ENCODE measurements at places on chromosomes 11 and 22.

- DNase-seq: no peak
These were observed 9.4 kb downstream of the SPATA19 start for GRCh38 chr11:133835593-133836548.

- no peak for DNase-seq
These were observed 27.6 kb upstream of the CD44 start for GRCh38 chr11:35111161-35112055.

GRCh38 chr11:101031713-101032112 lies 97.9 kb downstream of the PGR start:
- DNase-seq: no peak

DNA sequence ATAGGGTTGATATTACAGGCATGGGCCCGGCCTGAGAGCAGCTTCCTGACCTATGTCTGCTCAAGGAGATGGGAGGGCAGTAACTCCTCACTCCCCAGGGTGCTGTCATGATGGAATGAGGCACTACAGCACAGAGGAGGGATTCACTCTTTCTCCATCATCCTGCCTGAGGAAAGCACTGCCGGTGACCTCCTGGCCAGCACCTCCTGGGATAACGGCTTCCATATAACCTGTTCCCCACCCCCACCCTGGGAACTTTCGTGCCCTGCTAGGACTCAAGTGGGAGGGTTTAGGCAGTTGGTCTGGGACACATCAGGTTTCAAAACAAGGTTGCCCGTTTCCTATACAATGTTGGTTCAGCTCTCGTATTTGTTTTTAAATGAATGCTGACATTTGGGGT lies 42.7 kb upstream of the MN1 start:
- DNase-seq: no peak

All from NCI-H1048 (cell line).